ENCODE measurements at places on chromosomes 2 and 18.

DNA sequence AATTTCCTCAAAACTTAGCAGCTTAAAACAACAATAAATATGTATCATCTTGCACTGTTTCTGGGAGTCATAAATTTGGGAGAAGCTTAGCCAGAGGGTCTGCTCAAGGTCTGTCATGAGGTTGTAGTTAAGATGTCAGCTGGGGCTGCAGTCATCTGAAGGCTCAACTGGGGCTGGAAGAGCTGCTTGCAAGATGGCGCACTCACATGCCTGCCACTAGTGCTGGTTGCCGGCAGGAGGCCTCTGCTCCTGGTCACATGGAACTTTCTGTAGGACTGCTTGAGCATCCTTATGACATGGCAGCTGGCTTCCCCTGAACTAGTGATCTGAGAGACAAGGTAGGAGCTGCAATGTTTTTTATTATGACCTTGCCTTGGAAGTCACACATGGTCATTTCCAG lies 215.5 kb upstream of the HAAO start:
- DNase-seq: no peak

DNA sequence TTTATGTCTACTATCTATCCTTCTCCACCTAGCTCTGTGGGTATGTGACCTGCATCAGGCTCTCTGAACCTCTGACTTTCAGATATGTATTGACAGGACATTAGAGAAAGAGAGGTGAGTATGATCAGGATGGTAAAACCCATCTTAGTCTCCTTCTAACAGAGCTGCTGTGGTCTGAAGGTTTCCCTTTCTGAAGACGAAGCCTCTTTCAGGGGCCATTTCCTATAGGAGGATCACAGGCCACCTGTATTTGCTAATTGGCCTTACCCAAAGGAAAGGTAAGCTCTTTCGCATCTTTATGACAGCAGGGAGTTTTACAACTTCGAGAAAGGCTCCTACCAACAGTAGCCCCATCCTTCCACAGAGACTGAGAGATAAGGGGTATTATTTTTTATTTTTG lies 442.9 kb downstream of the KCNJ3 start:
- no peak for DNase-seq

DNA sequence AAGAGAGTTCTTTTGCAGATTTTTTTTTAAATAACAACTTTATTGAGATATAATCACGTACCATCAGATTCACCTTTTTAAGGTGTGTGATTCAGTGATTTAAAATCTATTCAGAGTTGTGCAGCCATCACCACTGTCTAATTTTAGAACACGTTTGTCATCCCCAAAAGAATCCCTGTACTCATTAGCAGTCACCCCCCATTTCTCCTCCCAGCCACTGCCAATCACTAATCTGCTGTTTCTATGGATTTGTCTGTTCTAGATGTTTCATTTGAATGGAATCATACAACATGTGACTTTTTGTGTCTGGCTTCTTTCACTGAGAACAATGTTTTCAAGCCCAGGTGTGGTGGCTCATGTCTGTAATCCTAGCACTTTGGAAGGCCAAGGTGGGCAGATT lies 55.4 kb upstream of the RAPH1 start:
- no peak for DNase-seq

GRCh38 chr2:222792001-222792611 lies 68.7 kb upstream of the ACSL3 start:
- no peak for DNase-seq

- no peak for DNase-seq
These were observed 98.6 kb downstream of the RAB3GAP1 start for GRCh38 chr2:135150725-135151124.

- DNase-seq: no peak
These were observed 22.8 kb upstream of the PTMA start for GRCh38 chr2:231685349-231686191.

DNA sequence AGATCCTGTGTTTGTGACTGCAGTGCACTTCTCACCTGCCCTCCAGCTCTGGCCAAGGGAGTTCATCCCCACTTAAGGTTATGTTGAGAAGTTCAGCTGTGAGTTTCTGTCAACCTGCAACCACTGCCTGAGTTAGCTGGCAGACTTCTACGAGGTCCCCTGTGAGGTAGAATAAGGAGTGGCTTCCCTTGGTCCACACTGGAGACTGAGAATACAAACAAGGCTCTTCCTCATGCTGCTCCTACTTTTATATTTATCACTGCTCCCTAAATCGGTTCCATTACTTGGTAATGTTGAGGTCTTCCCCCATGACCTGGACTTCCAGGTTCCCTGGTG lies 353.2 kb upstream of the CWC22 start:
- DNase-seq: no peak

DNA sequence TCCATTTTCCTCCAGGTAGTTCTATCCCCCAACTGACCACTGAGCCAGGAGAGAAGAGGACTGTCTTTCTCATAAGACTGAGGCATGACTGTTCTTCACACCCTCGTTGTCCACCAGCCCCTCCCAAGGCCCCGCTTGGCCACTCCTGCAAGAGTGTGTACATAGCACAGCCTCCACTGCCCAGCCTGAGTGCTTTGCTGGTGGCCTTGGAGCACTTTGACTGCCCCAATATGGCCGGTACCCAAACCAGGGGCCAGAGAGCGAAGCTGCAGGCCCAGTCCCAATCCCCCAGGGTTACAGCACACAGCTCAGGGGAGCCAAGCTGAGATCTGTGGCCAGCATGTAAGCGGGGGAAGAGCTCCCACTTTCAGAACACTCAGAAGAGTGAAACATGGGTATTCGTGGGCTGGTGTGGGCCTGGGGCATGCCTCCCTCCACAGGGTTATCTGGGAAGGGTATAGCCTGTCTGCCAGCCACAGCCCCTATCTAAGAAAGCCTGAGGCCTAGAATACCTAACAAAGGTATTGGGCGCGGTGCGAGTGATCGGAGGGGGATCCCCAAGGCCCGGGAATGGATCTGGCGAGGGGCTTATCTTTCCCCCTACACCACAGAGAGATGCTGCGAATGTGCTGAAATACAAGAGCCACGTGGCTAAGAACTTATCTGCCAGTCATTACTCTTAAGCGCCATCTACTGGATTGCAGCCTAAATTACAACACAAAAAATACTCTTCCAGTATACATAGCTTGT lies 163.8 kb downstream of the WDPCP start:
- no peak for DNase-seq

DNA sequence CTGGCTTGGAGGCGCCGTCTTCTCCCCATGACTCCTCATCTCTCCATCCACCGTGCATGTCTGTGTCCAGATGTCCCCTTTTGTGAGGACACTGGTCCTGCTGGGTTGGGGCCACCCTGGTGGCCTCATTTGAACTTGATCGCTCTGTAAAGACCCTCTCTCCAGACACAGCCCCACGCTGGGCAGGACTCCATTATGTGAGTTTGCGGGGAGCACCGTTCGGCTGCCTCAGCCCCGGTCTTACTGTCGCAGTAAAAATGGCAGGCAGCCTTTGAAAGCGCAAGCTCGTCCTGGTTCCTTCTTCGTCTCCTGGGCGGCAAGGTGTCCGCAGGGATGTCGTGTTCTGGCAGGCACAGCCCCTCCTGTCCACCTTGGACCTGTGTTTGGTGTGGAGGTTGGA lies 17.7 kb downstream of the NFATC1 start:
- DNase-seq: no peak

- no peak for DNase-seq
These were observed 806 bp downstream of the RFX8 start for GRCh38 chr2:101473911-101474701.

DNA sequence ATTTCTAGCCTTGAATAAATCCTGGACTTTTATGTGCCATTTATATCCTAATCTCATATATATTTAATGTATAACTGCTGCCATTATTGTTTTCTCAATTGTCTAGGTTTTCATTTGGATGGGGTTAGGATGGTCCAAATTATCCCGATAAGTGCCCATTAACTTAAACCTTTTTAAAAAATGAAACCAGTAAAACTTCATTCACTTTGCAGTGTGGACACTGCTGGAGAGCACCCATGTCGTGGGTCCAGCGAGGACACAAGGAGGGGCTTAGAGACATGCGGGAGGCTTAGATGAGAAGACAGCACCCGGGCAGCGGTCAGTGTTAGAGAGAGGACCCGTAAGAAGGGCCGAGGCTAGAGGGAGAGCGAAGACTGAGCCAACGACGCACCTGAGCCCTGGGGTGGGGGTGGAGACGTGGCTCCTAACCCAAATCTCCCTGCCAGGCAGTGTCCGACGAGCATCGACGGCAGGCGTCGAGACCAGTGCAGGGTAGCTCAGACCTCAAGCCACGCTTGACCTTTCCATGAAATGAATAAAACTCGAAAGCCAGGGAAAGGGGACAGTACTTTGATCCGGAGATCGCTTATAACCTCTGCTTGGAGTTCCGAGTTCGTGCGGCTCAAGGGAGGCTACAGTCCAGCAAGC lies 9.0 kb upstream of the EN1 start:
- DNase-seq: no peak

GRCh38 chr18:46051731-46052461 lies 20.2 kb downstream of the PSTPIP2 start:
- DNase-seq: no peak

- DNase-seq: peak; percentile 21
These were observed 655 bp downstream of the NPPC start for GRCh38 chr2:231925303-231926179.

GRCh38 chr2:28451793-28452533 lies 43.9 kb upstream of the PLB1 start:
- no peak for DNase-seq

- DNase-seq: no peak
These were observed 1.9 kb downstream of the CHRNG start for GRCh38 chr2:232541195-232541960.

- DNase-seq: no peak
These were observed 81.4 kb downstream of the ADCYAP1 start for GRCh38 chr18:986051-986450.

GRCh38 chr2:110677080-110677479 lies 783 bp downstream of the BUB1 start:
- no peak for DNase-seq

GRCh38 chr2:167987026-167987425 lies 260.4 kb downstream of the STK39 start:
- DNase-seq: no peak

- DNase-seq: no peak
These were observed 162.6 kb downstream of the PDE11A start for GRCh38 chr2:177909962-177910361.

- DNase-seq: no peak
These were observed 42.7 kb upstream of the RPL31 start for GRCh38 chr2:100959225-100959880.

DNA sequence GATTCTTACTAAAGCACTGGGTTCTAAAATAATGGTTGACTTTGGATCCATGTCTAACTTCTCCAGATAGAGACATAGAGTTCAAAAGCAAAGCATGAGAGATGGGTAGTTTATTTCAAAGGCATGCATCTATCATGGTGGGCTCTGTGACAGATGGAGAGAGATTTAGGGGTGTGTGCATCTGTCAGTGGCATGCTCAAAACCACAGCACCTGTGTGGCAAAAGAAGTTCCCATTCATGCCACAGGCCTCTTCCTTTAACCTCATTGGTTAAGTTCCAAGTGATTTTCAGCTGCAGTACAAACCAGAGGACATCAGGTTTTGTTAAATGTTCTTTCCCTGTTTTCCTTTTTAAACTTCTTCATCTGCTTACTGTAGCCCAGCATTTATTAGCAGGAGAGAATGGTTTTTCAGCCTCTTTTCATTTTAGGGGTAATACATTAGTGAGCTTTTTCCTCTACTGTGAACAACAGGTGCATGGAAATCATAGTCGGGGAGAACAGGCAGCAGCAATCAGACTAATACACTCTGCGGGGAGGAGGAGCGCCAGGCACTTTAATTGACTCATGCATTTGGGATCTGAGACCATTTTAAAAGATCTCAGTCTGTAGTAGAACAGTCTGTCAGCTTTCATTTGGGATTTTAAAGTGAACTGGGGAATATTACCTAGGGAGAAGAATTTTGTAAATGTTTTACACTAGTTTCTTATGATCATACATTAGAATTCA lies 52.4 kb upstream of the UPP2 start:
- no peak for DNase-seq

- DNase-seq: no peak
These were observed 23.9 kb downstream of the TNFAIP6 start for GRCh38 chr2:151381266-151381665.

- DNase-seq: no peak
These were observed 307.8 kb downstream of the LRRTM1 start for GRCh38 chr2:79996709-79997108.

GRCh38 chr2:88656690-88657089 lies 29.4 kb upstream of the EIF2AK3 start:
- no peak for DNase-seq

- no peak for DNase-seq
These were observed 77.4 kb downstream of the DYSF start for GRCh38 chr2:71530641-71531332.

DNA sequence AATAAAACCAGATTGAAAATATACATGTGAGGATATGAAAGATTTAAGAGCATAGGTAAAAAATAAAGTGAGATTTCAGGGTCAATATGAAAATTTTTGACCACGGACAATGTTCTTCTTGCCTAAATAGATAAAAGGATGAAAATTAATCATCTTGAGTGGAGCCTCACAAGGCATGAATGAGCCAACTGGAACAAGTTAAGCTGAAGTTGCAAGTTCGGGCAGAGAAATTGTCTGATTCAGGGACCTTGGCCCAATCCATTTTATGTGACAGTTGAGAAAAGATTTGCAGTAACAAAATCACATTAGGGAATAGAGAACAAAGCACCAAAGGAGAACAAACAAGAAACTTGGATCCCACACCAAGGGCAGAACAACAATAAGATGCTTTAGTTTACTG lies 305.3 kb downstream of the TMX3 start:
- DNase-seq: no peak

- DNase-seq: no peak
These were observed 23.5 kb downstream of the STEAP3 start for GRCh38 chr2:119246884-119247843.

- no peak for DNase-seq
These were observed 1606.8 kb upstream of the PIK3C3 start for GRCh38 chr18:40348196-40348595.

DNA sequence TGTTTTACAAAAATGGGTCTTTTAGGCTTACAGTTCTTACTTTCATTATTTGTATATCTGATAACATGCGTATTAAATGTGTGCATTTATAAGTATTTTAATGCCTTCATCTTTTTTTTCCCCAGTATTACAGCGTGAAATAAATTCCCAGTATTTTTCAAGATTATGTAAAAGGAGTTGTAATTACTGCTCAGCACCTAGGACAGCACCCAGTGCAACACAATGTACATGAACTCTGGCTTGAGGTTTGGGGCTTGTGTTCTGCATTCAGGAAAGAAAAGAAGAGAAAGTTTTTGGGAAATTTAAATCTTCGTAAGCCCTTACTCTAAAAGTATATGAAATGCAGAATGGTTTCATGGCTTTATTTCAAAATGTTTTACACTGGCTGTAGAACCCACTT lies 16.7 kb downstream of the ZNF638 start:
- DNase-seq: no peak

- no peak for DNase-seq
These were observed 417.6 kb downstream of the LRRTM4 start for GRCh38 chr2:77104554-77104953.

DNA sequence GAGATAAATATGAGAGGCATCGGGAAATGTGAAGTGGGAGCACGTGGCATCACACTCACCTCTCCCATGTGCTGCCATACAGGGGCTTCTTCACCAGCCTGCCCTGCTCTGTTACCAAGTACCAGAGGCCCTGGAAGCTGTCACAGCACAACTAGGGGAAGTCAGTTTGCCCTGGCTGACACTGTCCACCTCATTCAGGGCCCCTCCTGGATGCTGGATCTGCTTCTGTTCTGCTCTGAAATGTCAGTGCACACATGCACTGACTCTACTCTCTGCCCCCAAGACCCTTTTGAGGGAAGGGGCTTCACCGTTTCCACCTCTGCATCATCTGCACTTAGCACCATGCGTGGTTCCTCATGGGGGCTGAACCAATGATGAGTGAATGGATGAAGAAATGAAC lies 311.1 kb downstream of the EN1 start:
- DNase-seq: no peak

- no peak for DNase-seq
These were observed 594.8 kb upstream of the ZEB2 start for GRCh38 chr2:145114726-145115125.

Data from cortex of kidney (tissue), 1 donor.